ENCODE measurements at places on chromosomes 3 and 15. TPM values are rescaled to one million over a fixed set of nuclear protein-coding genes. Genes with fewer than 3 reads are reported as not detected.

DNA sequence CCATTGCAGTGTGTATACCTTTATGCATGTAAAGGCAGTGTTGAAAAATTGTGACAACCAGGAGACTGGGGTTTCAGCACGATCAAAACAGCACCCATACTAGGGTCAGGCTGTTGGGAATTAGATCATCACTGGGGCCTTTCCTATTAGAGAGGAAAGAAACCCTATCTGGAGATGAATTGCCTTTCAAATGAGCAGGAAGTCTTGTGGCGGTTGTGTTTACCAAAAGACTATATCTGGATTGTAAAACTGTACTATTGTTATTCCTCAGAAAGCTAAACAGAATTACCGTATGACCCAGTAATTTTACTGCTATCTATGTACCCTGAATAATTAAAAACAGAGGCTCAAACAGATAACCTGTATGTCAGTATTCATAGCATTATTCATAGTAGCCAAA lies 10.1 kb downstream of the UBE2E1 start:
- DNase-seq = no peak

DNA sequence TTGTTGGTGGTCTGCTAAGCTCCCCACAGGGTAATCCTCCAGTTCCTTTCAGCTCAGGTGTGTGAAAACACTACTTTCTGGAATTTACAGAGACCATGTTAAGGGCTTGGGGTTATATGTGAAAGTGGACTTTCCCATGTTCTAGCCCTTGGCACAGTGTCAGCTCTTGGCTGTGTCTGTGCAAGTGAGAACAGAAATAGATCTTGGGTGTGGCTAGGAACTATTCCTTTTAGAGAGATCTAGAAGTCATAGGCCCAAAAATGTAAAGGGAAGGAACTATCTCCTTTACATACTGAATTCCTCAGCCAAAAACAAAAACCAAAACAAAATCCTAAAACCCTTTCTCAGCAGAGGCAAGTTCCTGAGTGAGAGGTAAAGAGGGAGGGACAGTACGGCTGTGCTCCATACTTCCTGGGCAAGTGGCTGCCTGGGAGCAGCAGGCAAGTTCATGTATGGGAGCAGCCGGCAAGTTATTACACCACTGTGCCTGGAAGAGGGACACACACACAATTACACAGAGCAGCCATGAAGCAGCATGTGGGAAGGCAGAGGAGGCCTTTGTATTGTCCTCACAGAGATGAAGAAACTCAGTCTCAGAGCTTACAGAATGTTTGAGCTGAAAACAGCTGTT lies 19.9 kb upstream of the C3orf62 start:
- DNase-seq = no peak

CEMIP gene
- 497 TPM for polyA plus RNA-seq

GRCh38 chr3:195863121-195864061 lies 45.0 kb downstream of the TNK2 start:
- no peak for DNase-seq

DNA sequence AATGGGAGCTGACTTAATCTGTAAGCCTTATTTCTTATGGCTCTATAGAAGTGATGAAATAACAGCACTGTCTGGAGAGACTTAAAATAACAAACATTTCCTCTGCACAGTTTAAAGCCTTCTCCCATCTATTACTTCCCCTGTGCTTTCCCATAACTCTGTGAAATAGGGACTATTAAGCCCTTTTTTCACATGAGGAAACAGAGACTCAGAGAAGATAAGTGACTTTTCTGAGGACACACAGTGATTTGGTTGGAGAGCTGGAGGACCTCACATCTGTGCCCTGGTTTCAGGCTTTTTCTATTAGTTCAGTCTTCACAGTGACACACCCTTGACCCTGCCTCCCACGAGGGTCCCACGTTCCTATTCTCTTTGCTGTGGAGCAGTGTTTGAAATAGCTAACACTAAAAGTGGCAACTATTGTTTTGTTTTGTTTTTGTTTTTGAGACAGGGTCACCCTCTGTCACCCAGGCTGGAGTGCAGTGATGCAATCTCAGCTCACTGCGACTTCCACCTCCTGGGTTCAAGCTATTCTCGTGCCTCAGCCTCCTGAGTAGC lies 82.9 kb downstream of the ST6GAL1 start:
- no peak for DNase-seq

DNA sequence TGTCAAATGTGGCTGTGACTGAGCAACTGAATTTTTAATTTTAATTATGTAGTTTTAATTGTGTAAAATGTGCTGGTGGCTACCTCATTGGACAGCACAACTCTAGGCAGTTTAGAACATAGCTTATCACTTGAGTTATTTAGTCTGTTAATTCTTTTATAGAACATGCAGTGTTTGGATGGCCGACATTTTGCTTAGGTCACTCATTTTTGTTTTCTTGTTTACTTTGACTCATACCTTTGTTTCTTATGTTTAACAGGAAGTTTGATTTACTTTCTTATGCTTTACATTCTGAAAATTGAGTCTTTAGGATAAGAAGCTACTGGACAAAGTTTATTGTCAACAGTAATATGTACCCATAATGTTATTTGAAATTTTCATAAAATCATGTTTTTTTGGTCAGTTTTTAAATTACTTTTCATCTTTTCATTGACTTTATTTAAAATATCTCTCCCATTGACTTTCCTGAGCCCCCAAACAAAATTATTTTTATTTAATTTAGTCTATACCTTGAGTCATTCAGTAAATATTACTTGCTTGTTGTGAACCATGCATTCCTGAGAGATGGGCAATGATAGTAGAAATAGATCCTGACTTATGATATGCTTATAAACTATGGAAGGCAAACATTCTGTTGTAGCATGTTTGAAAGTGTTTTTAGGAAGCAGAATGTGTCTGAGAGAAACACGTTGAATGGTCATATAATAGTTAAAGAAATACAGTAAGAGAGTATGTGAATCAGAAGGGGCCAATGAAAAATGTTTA lies 60.6 kb downstream of the TCF12 start:
- DNase-seq = no peak

GRCh38 chr3:168327856-168328255 lies 232.1 kb upstream of the GOLIM4 start:
- no peak for DNase-seq

- DNase-seq = no peak
Measured at GRCh38 chr15:88204584-88204983, 52.0 kb downstream of the NTRK3 start.

- DNase-seq = no peak
Measured at GRCh38 chr3:27425896-27426565, 56.8 kb upstream of the NEK10 start.

DNA sequence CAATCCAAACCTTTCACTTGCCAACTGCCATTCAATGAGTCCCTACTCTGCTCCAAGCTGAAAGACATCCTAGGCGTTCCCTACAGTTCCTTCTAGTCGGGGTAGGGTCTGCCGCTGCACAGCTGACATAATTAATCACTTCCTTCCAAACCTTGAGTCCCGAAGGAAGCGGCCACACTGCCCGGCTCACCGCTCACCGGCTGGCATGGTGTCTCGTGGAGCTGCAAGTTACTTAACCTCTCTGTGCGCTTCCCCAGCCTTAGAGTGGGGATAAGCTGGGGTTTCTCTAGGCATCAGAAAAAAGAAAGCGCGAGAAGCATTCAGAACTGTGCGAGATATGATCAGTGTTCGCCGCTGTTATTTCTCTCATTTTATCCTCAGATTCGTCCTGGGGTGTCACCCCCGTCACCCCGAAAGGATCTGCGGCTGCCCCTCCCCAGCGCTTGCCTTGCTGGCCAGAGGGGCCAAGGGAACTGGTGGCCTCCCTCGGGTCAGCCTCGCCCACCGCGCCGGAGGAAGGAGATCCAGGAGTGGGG lies 748 bp downstream of the MRPS25 start:
- DNase-seq = no peak

BMF gene
- 8.3 TPM for polyA plus RNA-seq

SCN5A gene
- polyA plus RNA-seq = 0.74 TPM

Measured in BJ (cell line).